Activated naive CD4-positive, alpha-beta T cell (primary cell): ENCODE measurements at places on chromosomes 16 and 17.

- DNase-seq = no peak
These were observed 99.0 kb downstream of the MSI2 start for GRCh38 chr17:57355090-57355859.

GRCh38 chr16:72241930-72242329 is 70.0 kb upstream of the PMFBP1 start:
- DNase-seq = no peak

DNA sequence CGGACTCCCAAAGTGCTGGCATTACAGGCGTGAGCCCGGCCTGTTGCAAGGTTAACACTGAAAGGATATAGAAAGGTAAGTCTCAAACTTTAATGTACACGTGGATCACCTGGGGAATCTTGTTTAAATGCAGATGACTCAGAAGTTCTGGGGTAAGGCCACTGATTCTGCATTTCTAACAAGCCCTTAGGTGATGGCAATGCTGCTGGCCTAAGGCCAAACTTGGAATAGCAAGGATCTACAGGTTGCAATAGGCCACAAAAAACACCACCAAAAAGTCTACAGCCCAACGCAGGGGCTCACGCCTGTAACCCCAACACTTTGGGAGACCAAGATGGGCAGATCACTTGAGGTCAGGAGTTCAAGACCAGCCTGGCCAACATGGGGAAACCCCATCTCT is 4.2 kb downstream of the CMTM4 start:
- no peak for DNase-seq

- DNase-seq = no peak
These were observed 152.2 kb downstream of the FOXL1 start for GRCh38 chr16:86730597-86730996.

- no peak for DNase-seq
These were observed 96.2 kb downstream of the ASIC2 start for GRCh38 chr17:33196883-33197282.

DNA sequence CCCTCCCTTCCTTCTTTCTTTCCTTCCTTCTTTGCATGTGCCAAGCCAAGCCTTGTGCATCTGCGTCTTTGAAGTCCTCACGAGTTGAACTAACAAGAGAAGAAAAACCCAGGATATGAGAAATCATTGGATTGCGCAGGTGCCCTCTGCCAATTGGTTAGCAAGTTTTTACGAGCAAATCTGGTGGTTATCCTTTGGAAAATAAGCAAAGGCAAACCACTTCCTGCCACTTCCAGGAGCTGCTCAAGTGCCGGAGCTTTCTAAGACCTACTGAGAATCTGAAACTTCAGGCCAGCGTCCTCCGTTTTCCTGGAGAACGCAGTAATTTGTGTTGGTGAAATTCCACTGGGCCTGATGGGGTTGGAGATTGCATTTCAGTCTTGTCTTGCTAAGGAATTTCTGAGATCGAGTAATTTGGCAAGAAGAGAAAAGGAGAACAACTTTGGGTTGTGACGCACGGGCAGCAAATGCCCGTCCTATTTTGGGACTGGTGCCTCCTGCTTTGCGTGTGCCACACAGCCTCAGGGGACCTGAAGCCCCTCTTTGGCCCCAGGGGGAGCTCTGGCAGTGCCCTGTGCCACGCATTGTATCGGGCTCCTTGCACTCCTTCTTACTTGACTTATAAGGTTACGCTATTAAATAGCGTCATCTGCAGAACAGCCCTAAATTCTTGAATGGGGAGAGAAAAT is 56.4 kb downstream of the CMIP start:
- DNase-seq = no peak

DNA sequence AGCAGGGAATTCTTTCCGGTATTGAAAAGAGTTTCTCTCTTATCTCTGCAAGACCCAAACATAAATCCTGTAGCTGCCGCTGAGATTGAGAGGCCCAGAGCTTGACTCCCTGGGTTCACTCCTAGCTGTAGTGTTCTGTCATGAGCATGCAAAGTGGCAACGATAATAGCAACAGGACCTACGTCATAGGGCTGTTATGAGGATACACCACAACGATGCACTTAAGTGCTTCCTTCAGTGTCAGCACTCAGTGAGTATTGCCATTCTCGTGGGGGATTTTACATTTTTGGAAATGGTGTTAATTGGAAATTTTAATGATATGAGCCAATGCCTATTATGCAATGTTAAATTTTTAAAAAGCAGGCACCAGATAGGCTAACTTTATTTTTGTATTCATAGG is 199.8 kb downstream of the CYLD start:
- no peak for DNase-seq

DNA sequence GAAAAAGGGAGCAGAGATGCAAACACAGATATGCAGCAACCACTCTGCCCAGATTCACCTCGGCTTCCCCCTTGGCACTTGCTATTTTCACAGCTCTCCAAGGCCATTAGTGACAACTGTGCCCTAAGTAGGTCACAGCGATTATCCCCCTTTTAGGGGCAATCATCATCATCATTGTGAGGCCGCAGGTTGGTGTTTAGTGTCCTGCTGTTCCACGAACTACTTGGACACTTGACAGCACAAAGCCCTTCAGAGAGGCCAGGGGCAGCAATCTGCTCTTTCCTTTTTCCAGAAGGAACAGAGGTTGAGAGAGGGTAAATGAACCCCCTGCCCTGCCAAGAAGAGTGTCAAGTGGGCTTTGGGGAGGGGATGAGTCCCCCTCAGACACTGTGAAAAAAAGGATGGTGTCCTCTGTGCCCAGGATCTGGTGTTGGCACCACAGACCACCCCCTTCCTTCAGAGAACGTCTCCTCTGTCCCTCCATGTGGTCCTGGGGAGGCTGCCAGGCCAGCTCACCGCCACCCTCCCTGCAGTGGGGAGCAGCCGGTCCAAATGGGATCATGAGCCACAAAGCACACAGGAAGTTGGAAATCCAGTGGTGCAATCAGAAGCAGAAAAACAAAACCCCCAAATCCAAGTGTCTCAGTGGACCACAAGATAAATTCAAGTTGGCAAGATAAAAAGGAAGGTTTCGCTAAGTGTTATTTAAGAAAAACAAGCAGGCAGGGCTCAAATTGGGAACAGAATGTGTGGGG is 78.4 kb upstream of the MED9 start:
- no peak for DNase-seq

- DNase-seq = no peak
These were observed 5.5 kb downstream of the CBFA2T3 start for GRCh38 chr16:88971371-88972097.

GRCh38 chr16:86580063-86580790 is 1.9 kb downstream of the FOXL1 start:
- no peak for DNase-seq

DNA sequence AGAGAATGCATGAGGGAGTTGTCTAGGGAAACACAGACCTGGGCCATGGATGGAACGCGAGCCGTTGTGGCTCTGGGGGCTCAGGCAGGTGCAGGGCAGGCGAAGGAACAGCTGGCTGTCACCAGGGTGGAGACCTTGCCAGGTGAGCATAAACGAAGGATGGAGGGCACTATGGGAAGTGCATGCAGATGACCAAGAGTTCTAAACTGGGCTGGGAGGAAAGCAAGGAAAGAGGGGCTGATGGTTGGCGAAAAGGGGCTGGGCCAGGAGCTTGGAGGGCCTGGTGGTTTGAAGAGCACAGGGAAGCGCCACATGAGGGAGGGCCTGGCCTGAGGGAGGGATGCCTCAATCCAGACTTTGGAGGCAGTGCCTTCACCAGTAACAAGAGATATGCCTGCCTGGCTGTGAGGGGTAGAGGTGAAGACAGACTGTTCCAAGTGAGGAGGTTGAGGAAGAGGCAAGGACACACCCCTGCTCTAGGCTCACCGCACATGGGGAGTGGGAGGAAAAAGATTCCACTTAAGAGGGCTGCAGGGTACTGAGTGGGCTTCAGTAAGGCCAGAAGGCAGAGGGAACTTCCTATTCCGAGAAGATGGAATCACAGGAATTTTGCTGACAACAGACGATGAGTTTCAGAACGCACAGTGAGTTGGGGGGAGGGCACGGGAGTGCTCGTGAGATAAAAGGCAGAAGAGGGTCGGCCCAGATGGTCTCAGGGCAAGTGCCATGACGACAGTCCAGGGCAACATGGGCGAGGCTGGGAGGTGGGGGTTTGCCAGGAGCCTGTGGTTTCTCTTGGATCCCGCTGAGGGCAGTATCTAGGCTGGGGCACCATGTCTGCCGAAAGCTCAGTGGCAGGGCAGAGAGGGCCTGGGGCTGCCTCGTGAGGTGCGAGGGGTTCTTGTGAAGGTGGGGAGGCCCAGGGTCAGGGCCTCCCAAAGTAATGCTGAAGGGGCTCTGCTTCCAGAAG is 20.6 kb downstream of the B9D1 start:
- no peak for DNase-seq

GRCh38 chr17:41452281-41452680 is 11.5 kb upstream of the KRT38 start:
- DNase-seq = no peak

GRCh38 chr17:66357037-66357436 is 54.6 kb downstream of the PRKCA start:
- DNase-seq = no peak

GRCh38 chr17:67211742-67212141 is 33.3 kb downstream of the HELZ start:
- no peak for DNase-seq

DNA sequence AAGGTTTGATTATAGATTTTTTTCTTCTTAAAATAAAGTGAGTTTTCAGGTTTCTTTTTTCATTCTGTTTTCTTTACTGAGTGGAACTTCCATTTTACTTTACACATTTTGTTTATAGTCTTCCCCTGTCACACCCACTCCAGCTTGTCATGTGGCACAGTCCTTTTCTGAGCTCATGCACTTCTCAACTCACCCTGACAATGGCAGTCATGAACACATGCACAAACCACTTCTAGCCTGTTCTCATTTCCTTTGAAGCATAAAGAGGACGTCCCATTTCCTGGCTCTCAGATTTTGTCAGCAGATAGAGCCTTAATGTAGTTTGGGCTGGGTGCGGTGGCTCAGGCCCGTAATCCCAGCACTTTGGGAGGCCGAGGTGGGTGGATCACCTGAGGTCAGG is 168.0 kb downstream of the AHSP start:
- no peak for DNase-seq

DNA sequence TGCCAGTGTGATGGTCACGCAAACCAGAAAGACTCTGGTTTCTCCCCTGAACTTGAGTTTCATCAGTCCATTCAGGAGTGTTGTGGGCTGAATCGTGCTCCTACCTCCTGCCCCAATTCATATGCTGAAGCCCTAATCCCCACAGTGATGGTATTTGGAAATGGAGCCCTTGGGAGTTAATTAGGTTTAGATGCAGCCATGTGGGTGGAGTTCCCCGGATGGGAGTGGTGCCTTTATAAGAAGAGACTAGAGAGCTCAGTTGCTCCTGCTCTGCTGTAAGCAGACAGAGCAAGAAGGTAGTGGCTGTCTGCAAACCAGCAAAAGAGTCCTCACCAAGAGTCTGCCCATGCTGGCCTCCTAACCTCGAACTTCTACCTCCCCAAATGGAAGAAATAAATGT is 160.3 kb upstream of the DYNLRB2 start:
- no peak for DNase-seq

- DNase-seq = no peak
These were observed 29.8 kb upstream of the ANKFY1 start for GRCh38 chr17:4293572-4293971.

GRCh38 chr16:70689035-70689969 is 3.4 kb upstream of the MTSS2 start:
- no peak for DNase-seq

- no peak for DNase-seq
These were observed 10.8 kb upstream of the ADGRG1 start for GRCh38 chr16:57617604-57618111.

DNA sequence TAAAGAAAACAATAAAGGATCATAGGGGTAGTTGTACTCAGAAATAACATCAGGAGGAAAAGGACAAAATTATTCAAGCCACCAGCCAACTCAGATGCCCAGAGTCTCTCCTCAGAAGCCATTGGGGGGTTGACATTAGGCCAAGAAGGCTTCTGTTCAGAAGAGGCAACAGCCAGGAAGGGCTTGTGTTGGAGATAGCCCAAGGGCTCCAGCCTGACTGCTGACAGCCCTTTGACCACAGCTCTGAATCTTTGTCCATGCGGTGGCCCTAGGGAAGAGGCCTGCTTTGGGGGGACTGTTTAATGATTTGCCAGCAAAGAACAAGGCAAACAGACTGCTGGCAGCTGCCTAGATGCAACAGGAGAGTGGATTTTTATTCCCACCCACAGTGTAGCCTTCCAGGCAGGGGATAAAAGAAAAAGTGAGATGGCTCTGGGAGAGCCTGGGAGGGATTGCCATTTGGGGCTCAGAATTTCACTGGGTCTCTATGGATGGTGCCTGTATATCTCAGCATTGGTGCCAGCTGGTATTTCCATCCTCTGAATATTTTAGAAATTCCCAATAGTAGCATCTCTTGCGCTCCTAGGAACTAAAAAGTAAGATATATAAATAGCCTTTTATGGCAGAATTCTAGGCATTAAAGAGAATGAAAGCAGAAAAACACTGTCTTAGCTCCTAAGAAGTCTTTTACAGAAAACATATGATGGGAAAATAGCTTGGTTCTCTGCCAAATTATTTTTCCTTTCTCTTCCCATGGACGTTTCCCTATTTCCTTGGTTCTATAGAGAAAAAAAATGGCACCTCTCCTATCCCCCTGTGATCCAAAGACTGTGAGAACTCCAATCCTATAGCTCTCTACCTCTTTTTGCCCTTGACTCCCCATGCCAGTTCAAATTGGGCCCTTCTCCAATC is 29.4 kb upstream of the SUPT4H1 start:
- no peak for DNase-seq

DNA sequence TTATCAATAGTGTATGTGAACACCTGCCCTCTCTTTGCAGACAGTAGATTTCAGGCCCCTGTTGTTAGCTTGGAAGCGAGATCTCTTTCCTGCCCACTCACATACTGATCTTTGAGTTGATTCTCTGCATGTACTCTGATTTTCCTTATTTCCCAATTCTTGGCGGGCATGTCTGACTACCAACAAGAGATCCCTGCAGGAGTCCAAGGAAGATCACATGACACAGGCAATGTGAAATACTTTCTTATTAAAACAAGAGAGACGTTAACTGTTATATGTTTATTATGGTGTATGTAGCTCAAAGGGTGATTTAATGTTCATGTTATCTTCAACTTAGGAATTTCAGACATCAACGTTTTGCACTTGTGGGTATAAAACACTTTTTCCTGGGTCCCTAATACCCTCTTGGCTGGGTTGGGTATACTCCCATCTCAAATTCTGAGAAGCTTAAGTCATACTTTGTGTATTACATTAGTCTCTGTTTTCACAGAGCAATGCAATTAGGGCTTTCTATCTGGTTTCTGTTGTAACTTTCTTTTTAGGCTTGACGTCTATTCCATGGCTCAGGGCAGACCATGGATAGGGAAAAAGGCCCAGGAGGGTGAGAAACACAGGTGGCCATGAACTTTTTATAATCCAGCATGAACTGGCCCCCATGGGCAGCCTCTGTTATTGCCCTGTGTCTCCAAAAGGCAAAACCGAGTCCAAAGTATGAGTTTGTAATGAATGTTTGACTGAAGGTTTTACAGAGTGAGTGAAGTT is 32.2 kb downstream of the HSD17B2 start:
- DNase-seq = no peak

- DNase-seq = no peak
These were observed 125.2 kb downstream of the C16orf78 start for GRCh38 chr16:49498666-49499413.

- DNase-seq = no peak
These were observed 26.8 kb upstream of the KDM6B start for GRCh38 chr17:7807206-7807605.

- DNase-seq = no peak
These were observed 1.0 kb upstream of the ZNF500 start for GRCh38 chr16:4767872-4768548.
